ENCODE measurements at places on chromosomes 16 and 17.

GRCh38 chr17:75501378-75502071, 13.8 kb downstream of the CASKIN2 start:
- DNase-seq: no peak

GRCh38 chr16:56625943-56626654, 518 bp downstream of the MT1E start:
- DNase-seq: no peak

- no peak for DNase-seq
These were observed 206.7 kb downstream of the PARN start for GRCh38 chr16:14423344-14423743.

- DNase-seq: no peak
These were observed 474.5 kb upstream of the EEF2KMT start for GRCh38 chr16:5572056-5572455.

GRCh38 chr17:29010586-29010985, 4.8 kb upstream of the SEZ6 start:
- DNase-seq: no peak

DNA sequence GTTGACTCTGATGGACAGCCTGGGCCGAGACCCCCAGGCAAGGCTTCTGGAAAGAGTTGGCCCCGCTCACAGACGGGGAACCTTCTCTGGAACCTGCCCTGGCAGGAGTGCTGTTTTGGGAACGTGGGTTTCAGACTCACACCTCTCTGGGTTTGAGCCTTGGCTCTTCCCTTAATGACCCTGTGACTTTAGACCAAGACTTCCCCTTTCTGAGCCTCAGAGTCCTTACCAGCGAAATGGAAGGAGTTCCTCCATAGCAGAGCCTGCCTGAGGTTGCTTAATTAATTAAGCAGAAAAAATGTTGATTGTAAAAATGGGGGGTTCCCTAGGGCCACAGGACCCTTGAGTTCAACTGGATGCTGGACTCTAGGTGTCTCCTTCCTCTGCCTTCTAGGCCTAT, 408.2 kb downstream of the SEC14L1 start:
- no peak for DNase-seq

- no peak for DNase-seq
These were observed 21.2 kb downstream of the PEMT start for GRCh38 chr17:17570140-17570797.

DNA sequence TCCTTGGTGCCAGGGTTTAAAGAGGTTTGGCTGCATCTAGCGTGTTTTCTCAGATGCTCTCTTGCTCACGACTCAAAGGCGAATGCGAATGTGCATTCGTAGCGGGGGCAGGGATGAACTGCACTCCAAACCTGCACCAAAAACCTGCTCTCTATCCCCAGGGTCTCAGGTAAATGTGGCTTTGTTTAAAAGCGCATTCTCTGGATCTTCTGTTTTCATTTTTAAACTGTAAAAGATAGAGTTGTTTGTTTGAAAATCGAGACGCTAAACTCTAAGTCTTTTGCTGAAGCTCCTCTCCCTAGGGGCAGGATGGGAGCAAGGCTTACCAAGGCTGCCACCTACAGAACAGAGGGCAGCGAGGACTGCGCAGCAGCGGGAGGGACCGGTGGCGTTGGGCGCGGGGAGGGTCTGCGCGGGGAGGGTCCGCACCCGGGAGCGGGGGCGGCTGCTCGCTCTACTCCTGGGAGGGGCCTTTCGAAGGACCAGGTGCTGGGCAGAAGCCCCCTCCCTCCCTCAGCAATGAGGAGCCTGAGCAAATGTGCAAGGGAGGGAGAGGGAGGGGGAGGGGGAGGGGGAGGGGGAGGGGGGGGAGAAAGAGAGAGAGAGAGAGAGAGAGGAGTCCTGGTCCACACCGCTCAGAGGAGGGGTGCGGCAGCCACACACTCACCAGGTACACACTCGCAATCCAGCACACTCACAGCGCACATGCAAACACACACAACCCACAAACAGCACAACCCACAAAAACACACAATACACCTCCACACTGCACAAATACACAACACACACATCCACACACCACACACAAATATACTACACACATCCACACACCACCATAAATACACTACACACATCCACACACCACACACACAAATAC, 142.8 kb downstream of the GRIN2A start:
- no peak for DNase-seq

DNA sequence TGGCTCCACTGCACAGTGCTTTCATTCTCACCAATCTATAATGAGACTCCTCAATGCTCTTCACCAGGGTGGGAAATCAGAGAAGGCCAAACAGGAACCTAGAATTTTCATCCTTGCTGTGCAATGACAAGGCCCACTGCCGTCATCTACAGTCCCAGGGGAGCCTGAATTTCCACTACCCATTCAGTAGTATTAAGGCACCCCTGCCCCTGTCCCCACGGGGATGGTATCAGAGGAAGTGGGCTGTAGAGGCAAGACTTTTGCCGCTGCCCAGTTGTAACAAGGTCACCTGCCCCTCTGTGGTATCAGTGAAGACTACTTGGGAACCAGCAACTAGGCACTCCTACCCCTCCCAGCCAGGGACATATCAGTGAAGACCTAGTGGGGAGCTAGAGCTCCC, 104.5 kb downstream of the C16orf78 start:
- DNase-seq: no peak

DNA sequence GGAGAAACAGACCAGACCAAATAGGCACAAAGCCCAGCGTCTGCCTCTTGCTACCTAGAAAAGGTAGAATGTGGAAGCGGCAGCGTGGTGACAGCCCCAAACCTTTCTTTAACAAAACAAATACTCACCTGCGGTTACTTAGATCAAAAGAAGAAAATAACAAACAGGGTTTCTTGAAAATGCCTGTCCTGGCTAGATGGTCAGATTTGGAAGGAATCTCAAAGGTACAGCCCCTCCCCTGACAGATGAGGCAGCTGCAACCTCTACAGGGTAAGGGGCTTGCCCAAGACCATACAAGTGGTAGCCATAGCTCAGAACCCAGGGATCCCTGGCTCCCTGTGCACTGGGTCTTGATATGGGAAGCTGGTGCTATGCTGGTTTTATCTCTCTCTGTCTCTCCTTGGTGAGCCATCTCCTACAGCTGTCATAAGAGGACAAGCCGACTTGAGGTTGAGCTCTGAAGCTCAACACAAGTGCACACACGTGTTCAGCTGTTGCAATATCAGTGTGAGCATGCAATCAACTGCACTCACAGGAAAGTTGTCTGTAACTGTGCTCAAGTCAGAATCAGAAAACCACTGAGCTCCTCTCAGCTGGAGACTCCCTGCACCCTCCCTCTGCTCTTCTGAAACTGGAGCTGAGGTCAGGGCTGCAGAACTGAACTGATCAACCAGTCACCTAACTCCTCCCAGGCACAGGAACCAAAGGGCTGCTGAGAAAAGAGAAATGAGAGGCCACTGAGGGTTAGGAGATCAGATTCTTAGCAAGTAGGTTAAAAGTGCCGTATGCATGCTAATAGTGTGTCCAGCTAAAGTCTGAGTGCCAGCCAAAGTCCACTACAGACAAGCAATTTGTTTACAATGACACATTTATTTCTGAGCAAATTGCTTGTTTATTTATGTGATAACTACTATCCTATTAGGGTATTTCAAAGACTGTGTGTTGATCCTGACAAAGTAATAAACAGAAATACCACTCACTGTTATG, 6.1 kb upstream of the RNF157 start:
- DNase-seq: no peak

DNA sequence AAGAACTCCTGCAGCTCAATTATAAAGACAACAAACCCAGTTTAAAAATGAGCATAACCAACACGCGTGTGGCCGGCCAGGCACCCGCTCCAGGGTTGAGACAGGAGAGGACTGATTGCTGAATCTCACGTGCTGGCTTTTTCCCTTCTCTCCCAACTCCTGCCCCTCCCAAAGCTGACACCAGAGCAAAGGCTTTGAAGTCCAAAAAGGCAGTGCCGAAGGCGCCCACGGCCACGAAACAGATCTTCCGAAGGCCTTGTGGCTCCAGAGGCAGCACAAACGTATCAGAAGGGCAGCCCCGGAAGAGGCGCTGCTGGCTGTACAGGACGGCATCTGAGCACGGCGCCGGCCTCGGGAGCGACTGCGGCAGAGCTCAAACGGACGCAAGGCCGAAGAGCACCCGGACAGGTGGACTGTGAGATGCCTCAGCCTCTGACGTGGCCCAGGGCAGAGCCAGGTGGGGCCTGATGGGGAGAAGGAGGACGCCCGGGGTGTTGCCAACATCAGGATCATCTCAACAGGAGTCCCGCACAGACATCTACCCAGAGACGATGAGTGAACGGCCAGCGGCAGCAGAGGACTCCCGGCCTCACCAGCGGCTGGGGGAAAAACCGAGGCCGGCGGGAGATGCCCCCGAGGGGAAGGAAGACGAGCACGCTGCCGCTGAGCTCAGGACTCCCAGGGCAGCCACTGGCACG, 10.5 kb downstream of the CLCN7 start:
- DNase-seq: no peak

GRCh38 chr16:87012954-87013938, 303.9 kb downstream of the C16orf95 start:
- no peak for DNase-seq

DNA sequence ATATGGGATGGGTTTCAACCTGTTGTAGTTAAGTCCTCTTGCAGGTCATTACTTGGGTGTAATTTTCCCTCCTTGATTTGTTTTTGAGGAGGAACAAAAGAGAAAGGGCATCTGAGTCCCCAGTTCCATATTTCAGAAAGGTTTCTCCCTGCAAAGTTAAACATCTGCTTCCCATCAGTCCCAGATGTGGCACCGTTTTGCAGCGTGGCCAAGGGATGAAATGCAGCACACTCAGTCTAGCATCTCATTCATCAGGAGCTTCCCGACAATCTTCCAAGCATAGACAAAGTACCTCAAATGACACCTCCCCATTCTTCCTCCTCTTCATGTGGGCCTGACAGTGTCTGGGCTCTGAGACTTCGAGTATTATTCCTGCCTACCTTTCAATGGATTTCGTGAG, 363.7 kb upstream of the SOX9 start:
- no peak for DNase-seq

DNA sequence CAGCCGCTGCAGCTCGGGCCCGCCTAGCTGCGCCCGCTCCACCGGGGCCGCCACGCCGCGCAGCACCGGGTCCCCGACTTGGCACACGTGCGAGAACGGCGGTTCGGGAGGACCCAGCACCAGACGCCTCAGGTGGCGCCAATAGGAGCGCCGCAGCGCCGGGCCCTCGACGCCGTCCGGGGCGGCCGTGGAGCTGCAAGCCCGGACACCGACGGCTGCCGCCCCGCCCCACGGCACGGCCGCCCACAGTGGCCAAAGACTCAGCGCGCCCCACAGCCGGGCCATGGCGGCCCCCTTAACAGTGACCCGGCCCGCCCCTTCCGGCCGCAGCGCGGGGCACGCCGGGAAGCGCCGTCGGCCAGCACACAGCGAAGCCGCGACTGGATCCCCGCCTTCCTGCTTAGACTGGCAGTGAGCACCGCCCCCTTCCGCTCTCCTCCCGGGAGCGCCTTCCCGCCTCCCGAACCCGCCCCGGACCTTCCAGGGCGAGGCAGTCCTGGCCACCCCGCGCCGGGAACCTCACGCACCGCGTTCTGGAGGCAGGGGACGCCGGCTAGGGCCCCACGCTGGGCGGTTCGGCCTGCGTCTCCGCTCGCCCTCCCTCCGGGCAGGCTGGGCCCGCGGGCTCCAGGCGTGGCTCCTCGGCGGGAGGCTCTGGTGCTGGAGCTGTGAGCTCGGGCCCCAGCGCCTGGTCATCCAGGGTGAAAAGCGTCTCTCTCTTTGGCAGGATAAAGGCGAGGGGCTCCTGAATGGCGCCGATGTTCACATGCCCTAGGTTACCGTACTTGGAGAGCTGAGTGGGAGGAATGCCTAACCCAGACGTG, at the start of gene PDF:
PDF (minus strand) TSS at position 303 of the 824 bp plus-strand sequence; CDS start at position 285, 18 bp downstream.
- DNase-seq: peak; percentile 79

DNA sequence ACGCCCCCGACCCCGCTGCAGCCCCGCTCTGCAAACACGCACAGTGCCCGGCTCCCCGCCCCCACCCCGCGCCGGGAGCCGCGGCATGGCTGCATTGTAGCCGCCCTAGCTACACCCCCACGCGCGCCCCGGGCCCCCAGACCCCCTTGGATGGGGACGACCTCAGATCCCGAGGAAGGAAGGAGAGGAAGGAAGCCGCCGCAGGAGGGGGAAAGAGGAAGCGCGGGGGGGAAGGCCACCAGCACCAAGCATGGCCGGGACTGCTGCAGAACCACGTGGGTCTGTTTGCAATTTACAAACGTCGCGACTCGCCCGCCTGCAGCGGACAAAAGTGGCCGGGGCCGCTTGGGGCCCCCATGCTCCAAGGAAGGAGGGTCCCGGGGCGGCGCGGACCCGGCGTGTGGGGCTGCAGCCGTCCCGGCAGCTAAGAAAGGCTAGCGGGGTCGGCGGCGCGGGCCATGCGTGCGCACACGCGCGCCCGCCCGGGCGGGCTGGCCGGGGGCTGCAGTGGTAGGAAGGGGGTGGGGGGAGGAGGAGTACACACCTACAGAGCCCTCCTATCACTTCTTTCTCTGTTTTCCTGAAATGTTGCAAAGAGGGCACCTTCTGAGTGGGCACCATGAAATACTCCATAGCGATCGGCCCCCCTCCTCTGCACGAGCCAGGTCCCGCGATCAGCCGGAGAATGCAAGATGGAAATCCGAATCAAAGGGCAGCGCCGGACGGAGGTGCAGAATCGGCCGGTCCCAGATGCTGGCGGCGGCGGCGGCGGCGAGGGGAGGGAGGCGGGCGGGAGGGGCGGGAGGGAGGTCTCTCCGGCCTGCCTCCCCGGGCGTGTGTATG, 488 bp downstream of the TFAP4 start:
- DNase-seq: no peak

DNA sequence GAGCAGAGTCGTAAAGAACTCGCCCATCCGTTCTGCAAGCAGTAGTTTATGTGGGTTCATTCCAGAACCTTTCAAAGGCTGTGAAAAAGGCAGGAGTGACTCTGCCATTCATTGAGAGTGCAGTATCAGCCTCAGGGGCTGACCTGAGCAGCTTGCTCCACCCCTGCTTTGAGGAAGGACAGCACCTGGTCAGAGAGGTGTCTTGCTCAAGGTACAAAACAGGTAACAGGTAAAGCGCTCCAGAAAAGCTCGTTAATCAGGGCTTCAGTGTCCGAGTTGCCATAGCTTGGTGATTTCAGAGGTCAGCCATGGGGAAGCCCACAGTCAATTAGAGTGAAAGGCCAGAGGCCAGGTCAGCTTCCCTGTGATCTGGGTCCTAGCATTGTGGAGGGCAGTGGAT, 251.1 kb downstream of the ABCC12 start:
- no peak for DNase-seq

- no peak for DNase-seq
These were observed 781.6 kb upstream of the SOX9 start for GRCh38 chr17:71339206-71339605.

GRCh38 chr17:77908501-77908900, 50.0 kb upstream of the TNRC6C start:
- no peak for DNase-seq

- no peak for DNase-seq
These were observed 13.9 kb upstream of the GINS3 start for GRCh38 chr16:58378401-58378800.
